Hematopoietic multipotent progenitor cell treated with erythropoietin and hydrocortisone succinate and interleukin-3 and kit ligand, for 4 days (in vitro differentiated cells): ENCODE measurements at places on chromosomes 1 and 21.

DNA sequence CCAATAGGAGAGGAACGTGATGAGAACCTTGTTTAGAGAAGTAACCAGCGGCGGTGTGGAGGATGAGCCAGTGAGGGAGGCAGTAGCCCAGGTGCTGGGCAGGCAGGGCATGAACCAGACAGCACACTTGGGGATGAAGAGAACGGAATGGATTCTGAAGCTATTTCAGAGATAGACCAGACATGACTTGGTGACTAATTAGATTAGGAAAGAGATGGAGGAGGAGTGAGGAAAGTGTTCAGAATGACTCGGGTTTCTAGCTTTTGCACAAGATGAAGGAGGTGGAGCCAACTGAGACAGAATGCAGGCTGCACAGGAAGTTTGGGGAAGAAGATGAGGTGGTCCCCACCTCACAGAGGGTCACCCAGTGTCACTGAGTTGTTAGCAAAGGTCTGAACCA lies 5.1 kb downstream of the PEF1 start:
- peak; percentile 49 for DNase-seq

- no peak for DNase-seq
Observed at GRCh38 chr1:32703479-32704291, 1.1 kb upstream of the SYNC start.

DNA sequence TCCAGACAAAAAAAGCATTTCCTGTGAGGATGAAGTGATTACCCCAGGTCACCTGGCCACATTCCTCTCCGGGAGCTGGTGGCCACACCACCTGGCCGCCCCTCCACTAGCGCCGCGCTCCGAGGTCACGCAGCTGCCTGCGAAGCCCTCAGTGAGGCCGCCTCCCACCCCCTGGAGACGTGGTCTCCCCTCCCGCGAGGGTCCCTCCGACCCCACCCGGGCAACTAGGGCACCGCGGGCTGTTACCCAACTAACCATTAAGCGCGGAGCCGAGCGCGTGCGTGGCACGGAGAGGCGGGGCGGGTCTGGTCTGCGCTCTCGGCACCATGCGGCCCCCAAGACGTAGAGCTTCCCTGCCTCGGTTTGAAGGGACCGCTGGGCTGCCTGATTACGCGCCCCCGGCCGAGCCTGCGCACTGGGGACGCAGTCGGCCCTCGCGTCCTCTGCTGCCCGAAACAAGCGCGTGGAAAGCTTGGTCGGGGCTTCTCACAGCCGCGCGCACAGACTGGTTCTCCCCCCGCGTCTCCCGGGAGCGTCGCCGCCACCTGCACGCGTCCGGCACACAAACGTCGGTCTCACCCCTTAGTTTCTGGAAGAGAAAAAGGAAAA lies 106.5 kb downstream of the SLC16A1 start:
- peak; percentile 49 for DNase-seq

DNA sequence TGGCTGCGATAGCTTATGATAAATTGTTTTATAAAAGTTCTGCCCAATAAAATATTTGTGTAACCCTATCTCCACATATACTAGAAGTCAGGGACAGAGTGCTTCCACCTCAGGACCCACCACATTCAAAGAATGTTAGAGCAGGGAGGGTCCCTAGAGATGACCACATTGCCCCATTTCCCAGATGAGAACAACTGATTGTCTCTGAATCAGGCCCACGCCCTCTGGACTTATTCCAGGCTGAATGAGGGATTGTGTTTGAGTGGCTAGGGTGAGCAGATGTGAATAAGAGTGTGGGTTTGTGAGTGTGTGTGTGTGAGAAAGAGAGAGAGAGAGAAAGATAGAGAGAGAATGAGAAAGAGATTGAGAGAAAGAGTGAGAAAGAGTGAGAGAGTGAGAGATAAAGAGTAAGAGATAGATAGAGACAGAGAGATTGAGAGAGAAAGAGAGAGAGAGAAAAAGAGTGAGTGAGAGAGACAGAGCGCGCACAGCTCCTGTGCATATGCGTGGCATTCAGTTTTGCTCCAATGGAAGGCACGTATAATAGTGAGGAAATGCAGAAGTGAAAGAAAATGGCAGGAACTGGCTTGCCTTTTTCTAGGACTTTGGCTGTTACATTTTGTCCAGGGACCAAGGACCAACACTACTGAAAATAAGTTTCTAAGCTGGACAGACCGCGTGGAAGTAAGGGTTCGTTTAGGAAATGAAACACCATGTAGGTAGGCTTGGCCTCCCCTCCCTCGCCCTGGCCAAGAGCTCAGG lies 94.1 kb downstream of the ABCA4 start:
- peak; percentile 65 for DNase-seq

- DNase-seq, result no peak
Observed at GRCh38 chr1:225772848-225773247, 4.8 kb upstream of the SRP9 start.

- no peak for DNase-seq
Observed at GRCh38 chr1:10316752-10317151, 82.1 kb upstream of the PGD start.

- peak; percentile 78 for DNase-seq
Observed at GRCh38 chr1:10694274-10694632, 102.2 kb downstream of the CASZ1 start.

DNA sequence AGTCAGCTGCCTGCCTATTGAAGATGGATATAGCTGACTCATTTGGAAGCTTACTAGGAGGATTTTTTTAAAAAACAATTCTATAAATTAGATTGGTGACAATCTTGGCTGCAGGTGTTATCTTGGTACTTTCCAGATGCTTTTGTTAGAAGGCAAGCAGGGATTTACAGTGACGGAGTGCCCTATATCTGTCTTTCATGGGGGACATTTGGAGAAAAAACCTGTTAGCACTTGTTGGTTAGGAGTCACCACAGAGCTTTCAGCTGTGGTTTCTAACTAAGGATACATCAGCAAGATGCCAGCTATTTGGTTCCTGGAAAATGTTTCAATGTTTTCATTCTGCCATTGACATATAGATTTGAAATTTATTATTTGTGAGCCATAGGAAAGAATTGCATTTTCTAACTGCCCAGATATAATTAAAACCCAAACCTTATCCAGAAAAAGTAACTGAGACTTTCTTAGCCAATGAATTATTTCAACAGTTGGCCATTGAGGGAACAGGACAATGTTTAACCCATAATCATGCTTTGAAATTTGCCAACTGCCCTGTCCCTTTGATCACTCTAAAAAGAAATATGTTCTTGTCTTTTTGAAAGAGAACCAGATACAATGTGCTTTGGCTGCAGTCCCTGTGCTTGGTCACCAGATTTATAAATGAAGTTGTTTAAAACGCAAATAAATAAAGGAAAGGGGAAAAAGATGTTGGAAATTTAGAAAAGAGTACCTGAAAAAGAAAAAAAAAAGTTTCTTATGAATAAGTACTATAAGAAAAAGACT lies 761.0 kb upstream of the CXADR start:
- no peak for DNase-seq

GRCh38 chr1:18645747-18646090 lies 15.1 kb downstream of the PAX7 start:
- no peak for DNase-seq

DNA sequence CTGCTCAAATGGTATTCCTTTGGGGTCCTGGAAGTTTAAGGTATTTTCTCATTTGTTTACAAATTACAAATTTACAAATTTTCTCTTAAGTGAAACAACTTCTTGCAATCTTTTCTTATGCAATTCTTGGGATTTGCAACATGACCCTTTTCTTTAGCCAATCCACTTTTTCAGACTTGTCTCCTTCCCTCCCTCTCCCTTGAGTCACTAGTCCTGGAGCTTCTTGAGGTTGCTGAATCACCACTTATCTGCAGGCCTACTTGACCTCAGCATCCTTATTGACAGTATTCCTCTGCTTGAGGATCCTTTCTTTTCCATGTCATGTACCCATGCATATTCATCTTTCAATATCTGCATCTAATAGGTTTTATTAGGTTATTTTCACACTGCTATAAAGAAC lies 302.8 kb upstream of the ADAMTS5 start:
- no peak for DNase-seq

DNA sequence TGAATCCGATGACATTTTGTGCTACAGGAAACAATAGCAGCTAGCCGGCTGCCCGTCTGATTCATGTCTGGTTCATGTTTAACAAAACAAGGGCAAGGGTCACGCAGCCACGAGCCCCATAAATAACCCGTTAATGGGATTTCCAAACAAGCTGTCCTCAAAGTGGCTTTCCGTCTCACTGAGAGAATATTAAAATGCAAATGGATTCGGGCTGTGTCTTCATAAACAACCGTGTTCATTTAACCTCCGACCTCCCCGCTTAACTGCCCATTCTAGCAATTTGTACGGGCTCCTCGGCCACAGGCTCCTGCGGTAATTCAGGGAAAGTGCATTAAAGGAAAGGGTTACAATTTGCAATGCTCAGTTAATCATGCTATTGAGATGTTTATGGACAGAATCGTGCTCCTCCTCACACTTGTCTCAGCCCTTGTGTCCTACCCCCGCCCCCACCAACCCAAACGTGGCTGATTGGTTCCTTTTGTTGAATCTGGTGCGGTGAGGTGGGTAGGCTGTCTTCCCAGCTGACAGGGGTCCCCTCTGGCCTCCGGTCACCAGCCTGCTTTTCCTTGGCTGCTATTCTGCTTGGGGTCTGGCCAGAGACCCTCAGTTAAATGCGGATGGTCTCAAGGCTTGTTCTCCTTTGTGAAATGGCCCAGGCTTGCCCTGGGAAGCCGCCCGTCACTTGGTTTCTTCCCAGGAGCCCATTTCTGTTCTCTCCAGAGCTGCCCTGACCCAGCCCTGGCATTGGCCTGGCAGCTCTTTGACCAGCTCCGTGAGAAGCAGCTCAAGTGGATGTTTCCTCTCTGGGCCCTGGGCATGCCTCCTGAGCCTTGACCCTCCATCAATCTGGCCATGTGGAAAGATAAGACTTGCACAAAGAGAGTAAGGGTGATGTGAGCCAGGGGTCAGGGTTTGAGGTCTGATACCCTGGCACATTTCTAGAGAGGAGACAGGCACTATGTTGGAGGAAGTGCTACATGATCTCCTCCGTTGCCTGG lies 200.7 kb upstream of the POU3F1 start:
- DNase-seq, result no peak

- DNase-seq, result no peak
Observed at GRCh38 chr21:16815243-16815642, 697.6 kb upstream of the CXADR start.

DNA sequence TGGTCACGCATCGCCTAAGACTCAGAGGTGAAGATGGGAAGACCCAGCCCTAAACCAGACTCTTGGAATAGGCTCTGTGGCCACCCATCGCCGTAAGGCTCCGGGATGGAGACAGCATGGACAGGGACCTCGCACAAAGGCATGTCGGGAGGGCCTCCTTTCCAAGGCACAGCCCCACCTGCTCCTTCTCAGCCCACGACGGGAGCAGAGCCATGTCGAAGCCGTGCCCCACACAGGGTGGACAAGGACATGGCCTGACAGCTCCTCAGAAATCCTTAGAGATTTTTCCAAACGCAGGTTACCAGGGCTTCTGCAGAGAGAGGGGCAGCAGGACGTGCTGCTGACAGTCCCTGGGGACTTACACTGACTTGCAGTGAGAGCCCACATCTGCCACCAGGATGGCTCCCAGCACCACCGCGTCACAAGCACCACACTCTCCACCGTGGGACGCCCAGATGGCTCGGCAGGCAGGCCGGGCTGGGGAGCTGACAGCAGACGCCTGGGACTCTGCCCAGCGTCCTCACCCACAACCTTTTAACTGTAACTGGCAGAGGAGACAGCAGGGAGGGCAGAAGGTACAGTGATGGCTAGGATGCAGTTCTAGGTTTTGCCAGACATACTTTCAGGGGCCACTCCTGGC lies 12.0 kb downstream of the SSU72 start:
- no peak for DNase-seq

DNA sequence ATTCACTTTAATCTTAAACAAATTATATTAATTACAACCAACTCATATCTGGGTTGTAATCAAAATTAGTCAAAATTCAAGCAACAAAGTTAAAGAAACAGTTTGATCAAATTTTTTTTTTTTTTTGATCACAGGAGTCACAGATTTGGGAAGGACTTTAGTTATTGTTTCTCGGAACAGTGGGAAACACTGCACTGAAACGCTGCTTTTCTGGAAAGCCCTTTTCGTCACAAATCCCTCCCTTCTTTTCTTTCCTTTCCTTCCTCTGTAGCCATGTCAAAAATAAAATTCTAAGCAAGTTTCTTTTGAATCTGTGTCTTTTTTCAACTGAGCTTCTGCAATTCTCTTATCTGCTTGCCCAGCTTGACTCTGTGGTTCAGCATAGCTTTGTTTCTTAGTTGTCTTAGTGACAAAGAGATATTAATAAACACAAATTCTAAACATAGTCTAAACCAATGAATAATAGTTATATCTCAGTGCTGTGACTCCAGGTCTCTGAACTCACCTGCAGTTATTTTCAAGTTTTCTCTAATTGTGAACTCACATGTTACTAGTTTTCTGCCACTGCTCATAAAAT lies 53.8 kb downstream of the PTGS2 start:
- DNase-seq, result peak; percentile 92

DNA sequence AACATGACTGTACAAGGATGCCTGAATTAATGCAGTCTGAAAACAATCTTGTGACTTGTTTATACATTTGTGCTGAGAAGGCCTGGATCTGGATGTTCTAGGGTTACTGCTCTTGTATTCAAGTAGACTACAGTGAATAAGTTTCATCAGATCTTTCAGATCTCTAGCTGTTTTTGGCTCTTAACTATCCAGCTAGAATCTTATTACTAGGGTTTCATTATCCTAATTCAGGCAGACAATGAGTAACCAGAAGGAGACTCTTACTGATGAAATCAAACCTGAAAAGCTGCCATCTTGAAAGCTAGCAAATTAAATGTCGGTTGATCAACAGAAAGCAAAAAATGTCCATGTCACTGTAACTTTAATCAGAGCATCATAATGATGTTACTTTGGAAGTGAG lies 112.5 kb upstream of the KCNK2 start:
- no peak for DNase-seq

DNA sequence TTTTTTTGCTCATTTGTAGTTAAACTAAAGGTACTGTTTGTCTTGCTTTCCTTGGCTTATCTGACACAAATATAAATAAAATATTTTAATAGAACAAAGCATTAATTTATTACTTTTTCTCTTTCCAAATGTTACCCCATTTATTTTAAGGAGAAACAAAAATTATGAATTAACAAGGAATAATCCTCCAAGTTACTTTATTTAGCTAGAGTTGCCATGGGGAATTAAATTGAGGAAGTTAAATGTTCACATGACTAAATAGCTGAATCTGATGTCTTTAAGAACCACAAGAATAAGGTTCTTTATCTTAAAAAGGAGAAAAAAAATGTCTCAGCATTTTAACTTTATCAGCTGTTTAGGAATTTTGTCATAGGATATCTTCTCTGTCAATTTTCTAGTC lies 12.3 kb downstream of the ATG4C start:
- DNase-seq, result peak; percentile 79
